ENCODE measurements at places on chromosomes 1 and 21. TPM values are rescaled to one million over a fixed set of nuclear protein-coding genes. Genes with fewer than 3 reads are reported as not detected.
A peak's percentile ranks its signal among the peaks of the same experiment; 100 is the strongest.

The CYB5RL gene
- polyA plus RNA-seq: 10.3 TPM

The LCE3E gene
- polyA plus RNA-seq: not detected

The C1orf53 gene
- polyA plus RNA-seq: 3.1 TPM

The LIN28A gene
- polyA plus RNA-seq: 0.10 TPM

GRCh38 chr1:111515291-111516004, 12.0 kb upstream of the ADORA3 start:
- peak; percentile 92 for DNase-seq

- no peak for DNase-seq
These were observed 92.6 kb upstream of the B3GALT2 start for GRCh38 chr1:193278968-193279367.

DNA sequence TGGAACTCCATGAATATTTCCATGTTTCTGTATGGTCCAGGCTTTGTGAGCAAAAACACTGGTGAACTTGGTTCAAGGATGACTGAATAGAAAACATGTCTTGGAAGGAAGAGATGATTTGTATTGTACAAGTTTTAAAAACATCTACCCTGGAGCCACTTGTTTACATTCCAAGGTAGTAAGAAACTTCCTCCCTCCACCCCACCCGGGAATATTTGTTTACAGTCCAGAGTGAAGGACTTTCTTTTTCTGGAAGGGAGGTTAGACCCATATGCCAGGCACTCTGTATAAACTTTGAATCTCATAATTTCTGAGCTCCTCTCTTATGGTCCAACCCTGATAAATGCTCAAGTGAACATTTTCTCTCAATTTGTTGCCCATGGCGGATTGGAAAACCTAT, 323.3 kb upstream of the LYPLAL1 start:
- DNase-seq: no peak

DNA sequence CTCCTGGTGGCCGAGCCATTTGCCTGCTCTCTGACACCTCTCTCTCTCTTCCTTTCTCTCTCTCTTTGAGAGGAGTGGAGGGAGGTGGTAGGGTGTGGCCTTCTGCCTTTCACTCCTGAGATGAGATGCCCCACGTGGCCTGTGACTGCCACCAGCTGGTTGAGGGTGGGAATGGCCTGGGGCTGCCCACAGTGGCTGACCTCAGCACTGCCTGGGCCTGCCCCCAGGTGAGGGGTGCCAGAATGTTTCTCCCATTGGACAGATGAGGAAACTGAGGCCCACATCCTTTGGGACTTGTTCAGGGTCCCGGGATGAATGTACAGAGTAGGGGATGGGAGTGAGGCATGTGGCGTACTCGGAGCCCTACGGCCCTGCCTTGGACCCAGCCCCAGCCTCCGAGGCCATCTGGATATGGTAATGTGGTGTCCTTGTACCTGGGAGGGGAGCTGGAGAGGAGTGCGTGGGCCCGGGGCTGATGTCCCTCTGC, 12.7 kb upstream of the C1orf167 start:
- peak; percentile 68 for DNase-seq

DNA sequence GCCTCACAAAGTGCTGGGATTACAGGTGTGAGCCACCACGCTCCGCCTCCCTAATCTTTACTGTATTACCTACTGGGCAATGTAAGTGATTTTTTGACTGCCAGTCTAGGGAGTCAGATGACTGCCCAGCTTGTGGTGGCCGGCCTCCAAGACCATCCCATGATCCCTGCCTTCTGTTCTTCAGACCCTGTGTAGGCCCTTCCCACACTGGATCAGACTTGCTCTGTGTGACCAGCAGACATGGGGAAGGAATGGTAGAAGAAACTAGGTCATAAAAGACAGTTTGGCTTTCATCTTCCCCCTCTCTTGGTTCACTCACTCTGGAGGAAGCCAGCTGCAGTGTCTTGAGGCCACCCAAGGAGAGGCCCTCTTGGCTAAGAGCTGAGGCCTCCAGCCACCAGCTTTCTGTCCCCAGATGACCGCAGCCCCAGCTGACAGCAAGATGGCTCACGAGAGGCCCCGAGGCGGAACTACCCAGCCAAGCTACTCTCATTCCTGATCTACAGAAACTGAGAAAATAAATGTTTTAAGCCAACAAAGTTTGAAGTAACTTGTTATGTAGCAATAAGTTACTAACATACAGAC, 14.5 kb upstream of the CBR3 start:
- DNase-seq: no peak

- peak; percentile 69 for DNase-seq
These were observed 2.2 kb downstream of the SLC19A2 start for GRCh38 chr1:169483500-169483966.

GRCh38 chr1:227885648-227886502, 61.9 kb downstream of the WNT9A start:
- no peak for DNase-seq

DNA sequence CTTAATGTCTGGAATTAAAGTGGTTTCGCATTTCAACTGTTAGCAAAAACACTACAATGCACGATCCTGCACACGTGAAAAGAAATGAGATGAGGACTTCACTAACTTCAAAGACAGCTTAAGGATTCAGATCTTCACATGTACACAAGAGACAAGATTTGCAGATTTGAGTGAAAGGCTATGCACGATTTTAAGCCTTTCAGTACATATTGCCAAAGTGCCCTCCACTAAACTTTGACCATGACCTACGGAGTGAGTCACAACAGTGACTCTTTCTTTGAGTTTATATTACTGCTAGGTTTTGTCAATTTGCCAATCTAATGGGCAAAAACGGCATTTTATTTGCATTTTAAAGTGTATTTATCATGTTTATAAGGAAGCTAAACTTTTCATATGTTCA, 41.2 kb upstream of the CR1L start:
- no peak for DNase-seq

DNA sequence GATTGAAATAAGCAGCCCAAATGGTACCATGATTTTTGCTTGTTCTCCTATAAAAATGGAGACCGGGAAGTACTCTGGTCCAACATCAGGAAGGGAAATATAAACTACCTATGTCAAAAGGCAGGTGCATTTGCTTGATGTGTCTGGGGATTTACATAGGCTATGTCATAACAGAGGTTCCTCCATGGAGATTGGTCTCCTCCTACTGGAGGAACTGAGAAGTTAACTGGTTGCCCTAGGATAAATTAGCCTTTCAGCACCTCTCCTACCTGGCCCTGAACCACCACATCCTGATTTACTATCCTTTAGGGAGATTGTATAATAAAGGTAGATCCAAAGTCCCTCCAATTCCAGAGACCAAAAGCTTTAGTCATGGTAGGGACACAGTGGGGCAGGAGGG, 1109.3 kb upstream of the B3GALT2 start:
- no peak for DNase-seq

DNA sequence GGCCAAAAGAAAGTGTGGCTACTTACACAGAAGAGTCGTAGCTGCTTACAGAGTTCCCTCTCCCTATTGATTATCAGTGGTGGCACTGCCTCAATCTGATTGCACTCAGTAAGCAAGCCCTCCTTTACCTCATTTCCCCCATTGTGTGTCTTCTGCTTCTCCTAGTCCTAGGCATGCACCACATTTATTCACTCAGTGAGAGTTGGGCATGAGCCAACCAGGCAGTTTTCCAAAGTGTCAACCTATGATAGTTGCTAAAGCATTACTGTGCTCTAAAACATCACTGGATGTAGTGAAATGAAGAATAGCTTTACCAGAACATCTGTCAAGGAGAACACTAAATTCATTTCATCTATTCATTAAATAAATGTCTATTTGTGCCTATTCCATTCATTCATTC, 19.3 kb downstream of the GJA5 start:
- no peak for DNase-seq
